ENCODE measurements at places on chromosomes 13 and 19. TPM values are rescaled to one million over a fixed set of nuclear protein-coding genes. Genes with fewer than 3 reads are reported as not detected.
A peak's percentile ranks its signal among the peaks of the same experiment; 100 is the strongest.

DNA sequence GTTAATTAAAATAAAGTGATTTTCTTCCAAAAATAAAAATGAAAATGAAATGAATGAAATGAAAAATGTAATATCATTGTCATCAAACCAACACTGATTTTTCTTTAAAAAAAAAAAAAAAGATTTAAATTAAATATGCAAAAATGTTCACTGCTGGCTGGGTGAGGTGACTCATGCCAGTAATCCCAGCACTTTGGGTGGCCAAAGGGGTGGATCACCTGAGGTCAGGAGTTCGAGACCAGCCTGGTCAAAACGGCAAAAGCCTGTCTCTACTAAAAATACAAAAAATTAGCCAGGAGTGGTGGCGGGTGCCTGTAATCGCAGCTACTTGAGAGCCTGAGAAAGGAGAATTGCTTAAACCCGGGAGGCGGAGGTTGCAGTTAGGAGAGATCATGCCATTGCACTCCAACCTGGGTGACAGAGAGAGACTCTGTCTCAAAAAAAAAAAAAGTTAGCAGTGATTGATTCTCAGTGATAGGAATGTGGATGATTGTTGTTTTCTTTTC is 44.6 kb upstream of the LSM14A start:
- H3K4me3 ChIP-seq: no peak overlapping the region
- no peaks in the 10 kb centered on the region for H3K36me3 ChIP-seq
- no peak overlapping the region for H3K27ac ChIP-seq
- no peaks in the 10 kb centered on the region for H3K27me3 ChIP-seq
- no peak for DNase-seq

Gene SIAH3
- total RNA-seq: 0.53 TPM

- H3K27ac ChIP-seq: no peak overlapping the region
- no peaks in the 10 kb centered on the region for H3K4me1 ChIP-seq
- DNase-seq: no peak
- H3K4me3 ChIP-seq: no peak overlapping the region
Measured at GRCh38 chr19:56356944-56357343, 36.4 kb downstream of the ZNF582 start.

Gene ZNF878
- total RNA-seq: 1.8 TPM

Gene PSG7
- total RNA-seq: not detected

GRCh38 chr19:32197896-32198882 is 147.2 kb upstream of the ZNF507 start:
- DNase-seq: peak; percentile 32
- no peaks in the 10 kb centered on the region for H3K36me3 ChIP-seq
- no peaks in the 10 kb centered on the region for H3K4me1 ChIP-seq
- no peak overlapping the region for H3K27ac ChIP-seq
- no peak overlapping the region for H3K4me3 ChIP-seq

DNA sequence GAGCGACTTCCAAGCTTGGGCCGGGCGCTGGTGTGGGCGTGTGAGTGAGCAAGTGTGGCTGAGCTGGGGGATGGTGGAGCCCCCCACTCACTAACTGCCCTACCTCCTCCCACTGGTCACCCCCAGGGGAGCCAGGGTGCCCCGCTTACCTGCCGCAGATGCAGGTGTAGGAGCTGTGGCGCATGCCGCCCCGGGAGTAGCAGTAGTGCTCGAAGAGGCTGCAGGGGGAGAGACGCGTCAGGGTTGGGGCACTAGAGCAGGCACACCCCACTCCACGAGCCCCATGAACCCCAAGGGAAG is 39.9 kb downstream of the CEBPG start:
- no peak for DNase-seq
- H3K36me3 ChIP-seq: no peaks in the 10 kb centered on the region
- no peaks in the 10 kb centered on the region for H3K27me3 ChIP-seq
- no peak overlapping the region for H3K27ac ChIP-seq
- H3K4me1 ChIP-seq: peaks cover 5% of the 10 kb centered on the region
- no peak overlapping the region for H3K4me3 ChIP-seq

DNA sequence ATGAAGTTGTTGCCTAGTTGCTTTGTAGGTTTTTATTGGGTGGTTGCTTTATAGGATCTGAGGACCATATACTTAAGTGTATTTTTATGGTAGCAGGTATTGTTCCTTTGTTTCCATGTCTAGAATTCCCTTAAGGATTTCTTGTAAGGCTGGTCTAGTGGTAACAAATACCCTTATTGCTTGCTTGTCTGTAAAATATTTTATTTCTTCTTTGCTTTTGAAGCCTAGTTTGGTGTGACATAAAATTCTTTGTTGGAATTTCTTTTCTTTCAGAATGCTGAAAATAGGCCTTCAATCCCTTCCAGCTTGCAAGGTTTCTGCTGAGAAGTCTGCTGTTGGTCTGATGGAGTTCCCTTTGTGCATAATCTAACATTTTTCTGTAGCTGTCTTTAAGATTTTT is 18.1 kb upstream of the ZSCAN5A start:
- H3K36me3 ChIP-seq: no peaks in the 10 kb centered on the region
- no peak overlapping the region for H3K4me3 ChIP-seq
- no peak overlapping the region for H3K27ac ChIP-seq

DNA sequence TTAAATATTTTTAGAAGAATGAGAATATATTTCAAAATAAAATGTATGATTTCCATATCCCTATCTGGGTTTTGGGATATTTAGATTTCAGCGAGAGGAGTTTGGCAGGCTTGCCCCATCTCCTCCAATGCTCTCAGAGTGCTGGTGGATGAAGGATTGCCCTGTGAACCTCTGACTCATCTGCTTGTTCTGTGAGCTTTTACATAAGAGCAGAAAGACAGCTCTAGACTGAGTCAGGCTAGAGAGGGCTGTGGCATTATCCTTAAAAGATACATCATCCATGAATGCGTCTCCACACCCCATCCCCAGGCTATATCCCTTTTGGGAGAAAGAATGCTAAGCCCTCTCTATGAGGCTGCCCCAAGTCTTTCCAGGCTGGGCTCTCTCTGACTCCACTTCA is 190.6 kb downstream of the TUBA3C start:
- no peak overlapping the region for H3K27ac ChIP-seq
- no peak for DNase-seq
- no peaks in the 10 kb centered on the region for H3K36me3 ChIP-seq

Gene PALM3
- total RNA-seq: 8.1 TPM

Data from type B pancreatic cell (in vitro differentiated cells).